ENCODE measurements at places on chromosomes 16 and 17.
A peak's percentile ranks its signal among the peaks of the same experiment; 100 is the strongest.

DNA sequence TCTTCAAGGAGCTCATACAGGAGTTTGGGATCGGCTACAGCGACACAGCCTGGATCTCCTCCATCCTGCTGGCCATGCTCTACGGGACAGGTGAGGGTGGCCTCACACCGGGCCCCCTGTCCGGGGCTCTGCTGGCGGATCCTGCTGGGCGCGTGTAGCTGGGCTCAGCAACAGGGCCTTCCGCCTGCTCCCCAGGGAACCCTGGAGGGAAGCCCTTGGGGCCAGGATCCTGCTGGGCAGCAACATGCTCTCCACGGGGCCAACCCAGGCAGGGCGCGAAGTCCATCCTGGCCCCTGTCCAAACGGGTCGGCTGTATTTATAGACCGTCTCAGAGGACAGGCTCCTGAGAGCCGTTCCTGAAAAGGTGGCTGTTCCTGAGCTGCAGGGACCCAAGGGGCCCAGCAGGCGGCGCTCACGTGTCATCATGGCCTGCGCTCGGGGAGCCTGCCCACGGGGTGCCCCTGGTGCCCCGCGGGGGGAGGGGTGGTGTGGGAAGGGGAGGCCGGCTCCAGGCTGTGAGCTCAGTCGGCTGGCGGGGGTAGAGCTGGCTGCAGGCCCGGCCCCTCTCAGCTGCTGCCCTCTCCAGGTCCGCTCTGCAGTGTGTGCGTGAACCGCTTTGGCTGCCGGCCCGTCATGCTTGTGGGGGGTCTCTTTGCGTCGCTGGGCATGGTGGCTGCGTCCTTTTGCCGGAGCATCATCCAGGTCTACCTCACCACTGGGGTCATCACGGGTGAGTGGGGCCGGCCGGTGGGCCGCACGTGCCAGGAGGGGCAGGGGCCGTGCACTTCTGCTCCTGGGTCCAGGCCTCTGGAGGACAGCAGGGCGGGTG lies 7.5 kb downstream of the SLC16A3 start:
- DNase-seq: no peak

DNA sequence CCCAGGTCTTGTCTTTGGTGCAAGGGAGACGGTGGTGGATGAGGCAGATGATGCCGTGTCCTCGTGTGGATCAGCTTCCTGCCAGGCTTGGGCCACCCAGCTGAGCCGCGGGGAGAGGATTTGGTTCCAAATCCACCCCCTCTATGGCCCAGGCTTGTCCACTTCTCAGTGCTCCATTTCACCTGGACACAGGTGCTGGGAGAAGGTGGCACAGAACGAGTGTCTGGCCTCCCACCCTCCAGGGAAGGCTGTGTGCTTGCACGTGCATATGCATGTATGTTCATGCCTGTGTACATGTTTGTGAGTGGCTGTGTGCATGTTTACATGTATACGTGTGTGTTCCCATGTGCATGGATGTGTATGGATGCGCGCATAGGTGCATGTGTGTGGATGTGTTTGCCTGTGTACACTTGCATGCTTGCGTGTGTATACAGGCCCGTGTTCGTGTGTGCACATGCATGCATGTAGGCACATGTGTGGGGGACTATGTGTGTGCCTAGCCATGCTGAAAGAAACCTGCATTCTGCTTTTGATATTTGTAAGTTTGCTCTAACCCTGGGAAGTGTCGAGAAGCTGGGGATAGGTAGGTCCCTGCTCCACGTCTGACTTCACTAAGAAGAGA lies 196.3 kb downstream of the IRF8 start:
- DNase-seq: no peak

GRCh38 chr16:27461483-27462171 lies 59.7 kb downstream of the IL21R start:
- no peak for DNase-seq

DNA sequence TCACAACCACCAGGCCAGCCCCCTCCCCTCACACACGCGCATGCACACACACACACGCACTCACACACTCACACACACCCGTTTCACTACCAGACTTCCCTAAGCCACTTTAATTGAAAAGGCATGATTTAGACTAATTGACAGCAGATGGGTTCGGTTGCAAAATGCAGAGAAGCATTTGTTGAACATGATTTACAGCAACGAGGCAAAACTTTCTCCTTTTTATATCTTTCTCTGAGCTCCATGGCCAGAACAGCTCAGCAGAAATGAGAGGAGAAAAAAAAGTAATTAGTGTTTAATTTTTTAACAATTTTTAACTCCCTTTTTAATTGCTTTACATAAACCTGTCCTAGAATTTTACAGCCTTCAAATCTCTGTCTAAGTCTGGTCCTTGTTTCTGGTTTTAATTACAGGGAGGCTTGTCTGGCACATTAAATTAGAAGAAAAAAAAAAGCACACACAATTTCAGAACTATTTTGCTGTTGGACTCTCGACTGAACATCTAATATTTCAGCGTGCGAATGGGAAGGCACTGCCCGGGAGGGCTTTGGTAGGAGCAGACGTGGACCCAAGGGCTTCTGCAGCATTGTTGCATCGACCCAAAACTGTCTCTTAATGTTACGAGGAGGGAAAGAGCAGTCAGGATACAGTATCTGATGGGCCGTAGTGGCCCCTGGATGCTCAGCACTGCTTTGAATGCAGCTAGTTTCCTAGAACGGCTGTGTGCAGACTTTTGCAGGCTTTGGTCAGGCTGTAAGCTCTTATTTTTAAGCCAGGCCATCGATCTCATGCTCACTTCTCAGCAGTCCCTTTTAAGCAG lies 255.9 kb downstream of the SOX9 start:
- no peak for DNase-seq

- DNase-seq: no peak
These were observed at the start of gene TVP23A for GRCh38 chr16:10817963-10818941. TVP23A (minus strand) TSS chr16:10818794; CDS start chr16:10818493, 301 bp downstream.

- DNase-seq: no peak
These were observed 333.0 kb upstream of the EEF2KMT start for GRCh38 chr16:5430598-5430997.

- DNase-seq: no peak
These were observed at the start of gene RAMP2 for GRCh38 chr17:42760652-42761581. RAMP2 (plus strand) TSS chr17:42761227; CDS start chr17:42761262, 35 bp downstream.

DNA sequence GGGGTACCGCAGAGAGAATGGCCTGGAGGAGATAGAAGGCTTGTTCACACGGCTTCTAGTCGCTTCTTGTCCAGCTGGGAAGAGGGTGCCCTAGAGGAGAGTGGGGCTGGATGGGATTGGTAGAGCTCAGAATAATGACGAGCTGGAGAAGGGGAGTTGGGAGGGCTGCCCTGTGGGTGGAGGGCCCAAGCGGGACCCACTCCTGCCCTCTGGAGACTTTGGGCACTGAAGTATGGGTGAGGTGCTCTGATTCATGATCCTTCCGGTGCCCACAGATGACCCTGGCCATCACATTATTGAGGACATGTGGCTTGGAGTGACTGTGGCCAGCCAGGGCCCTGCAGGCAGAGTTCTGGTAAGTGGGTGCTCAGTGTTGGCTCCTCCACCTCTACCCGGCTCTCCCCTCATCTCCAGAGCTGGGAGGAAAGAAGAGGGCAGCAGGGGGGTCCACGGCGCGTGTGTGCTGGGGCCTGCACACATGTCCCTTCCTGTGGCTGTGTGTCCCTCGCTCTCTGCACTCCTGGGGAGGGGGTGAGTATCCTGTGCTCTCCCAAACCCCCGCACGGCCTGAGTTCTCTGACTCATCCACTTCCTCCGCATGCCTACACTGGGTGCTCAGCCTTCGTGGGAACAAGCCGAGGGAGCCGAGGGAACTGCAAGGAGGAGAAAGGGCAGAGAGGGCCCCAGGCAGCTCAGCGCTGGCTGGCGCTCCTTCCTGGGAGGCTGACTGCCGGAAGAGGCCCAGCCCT lies 8.5 kb downstream of the ITGA3 start:
- no peak for DNase-seq

- no peak for DNase-seq
These were observed 6.7 kb downstream of the ARL16 start for GRCh38 chr17:81676906-81677305.

DNA sequence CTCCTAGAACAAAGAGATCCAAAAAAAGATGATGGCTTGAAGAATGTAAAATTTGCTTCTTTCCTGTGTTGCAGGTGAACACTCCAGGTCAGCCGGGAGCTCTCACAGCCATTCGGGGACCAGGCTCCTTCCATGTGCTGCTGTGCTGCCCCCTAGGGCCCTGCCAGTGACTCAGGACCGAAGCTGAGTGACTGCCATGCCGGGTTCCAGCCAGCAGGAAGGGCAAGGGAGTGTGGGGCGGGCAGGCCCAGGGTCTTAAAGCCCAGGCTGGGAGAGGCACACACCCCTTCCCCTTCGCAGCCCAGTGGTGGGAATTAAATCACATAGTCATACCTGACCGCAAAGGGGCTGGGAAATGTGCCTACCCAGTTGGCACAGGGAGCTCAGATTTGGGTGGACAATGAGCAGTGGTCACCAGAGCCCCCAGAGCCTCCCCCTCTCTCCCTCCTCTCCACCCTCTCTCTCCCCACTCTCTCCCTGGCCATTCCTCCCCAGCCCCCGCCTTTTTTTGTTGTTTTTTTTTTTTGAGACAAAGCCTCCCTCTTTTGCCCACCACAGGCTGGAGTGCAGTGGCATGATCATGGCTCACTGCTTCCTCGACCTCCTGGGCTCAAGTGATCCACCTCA lies 11.5 kb downstream of the EPOP start:
- no peak for DNase-seq

GRCh38 chr16:19213885-19214284 lies 45.8 kb downstream of the SYT17 start:
- no peak for DNase-seq

GRCh38 chr17:48597778-48598631 lies 4.4 kb upstream of the HOXB5 start:
- DNase-seq: no peak

- DNase-seq: no peak
These were observed 10.1 kb downstream of the SNX29 start for GRCh38 chr16:11986521-11987057.

DNA sequence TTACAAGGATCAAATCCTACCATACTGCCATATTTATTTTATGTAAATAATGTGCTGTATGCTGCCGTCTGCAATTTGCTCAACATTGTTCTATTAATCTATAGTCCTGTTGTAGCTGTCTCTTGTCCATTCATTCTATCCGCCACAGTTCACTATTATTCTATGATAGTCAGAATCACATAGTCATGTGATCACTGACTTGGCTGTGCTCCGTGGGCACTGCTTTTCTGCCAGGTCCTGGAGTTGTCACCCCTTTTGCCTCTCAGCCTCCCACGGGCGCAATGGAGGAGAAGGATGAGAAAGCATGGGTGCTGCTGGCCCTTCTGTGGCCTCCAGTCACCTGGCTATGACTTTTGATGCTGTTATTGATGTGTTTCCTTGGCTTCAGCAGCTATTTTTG lies 37.3 kb upstream of the ANKFY1 start:
- no peak for DNase-seq

- no peak for DNase-seq
These were observed 26.0 kb downstream of the ERCC4 start for GRCh38 chr16:13945744-13946485.

DNA sequence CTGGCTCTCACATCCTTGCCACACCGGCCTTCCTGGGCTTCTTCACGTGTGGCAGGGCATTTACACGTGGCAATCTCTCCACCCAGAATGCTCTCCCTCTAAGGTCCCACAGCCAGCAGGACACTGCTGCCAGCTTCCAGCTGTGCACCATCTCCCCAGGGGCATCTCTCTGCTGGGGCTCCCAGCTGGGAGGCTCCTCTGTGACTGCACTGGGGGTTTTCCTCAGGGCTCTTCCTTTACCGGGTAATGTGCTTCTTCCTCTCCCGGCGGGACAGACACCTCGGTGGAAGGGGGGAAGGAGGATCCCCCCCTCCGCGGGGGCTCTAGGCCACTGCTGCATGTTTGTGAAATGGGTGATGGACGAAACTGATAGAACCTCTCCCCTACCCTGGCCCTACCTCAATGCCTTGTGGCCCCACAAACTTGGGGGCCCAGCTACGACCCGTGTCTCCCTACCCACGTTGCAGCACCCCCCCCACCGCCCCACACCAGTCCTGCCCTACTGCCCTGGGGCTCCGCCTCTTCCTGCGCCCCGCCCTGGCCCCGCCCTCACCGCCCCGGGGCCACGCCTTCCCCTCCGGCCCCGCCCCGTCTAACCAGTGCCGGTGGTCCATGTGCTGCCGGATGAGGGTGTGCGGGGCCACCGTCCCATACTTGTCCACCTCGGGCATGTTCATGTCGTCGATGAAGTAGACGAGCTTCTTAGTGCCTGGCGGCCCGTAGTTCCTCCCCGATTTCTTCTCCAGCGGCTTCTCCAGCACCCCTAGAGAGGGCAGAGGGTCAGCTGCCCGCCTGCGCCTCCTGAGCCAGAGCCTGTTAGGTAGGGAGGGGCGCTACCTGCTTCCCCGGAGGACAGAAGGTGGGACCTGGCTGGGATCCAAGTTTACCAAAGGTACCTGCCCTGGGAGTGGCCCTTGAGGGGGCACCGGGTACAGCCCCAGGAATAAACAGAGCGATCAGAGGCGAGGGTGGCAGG lies 92.6 kb downstream of the DNAH17 start:
- DNase-seq: peak; percentile 33

DNA sequence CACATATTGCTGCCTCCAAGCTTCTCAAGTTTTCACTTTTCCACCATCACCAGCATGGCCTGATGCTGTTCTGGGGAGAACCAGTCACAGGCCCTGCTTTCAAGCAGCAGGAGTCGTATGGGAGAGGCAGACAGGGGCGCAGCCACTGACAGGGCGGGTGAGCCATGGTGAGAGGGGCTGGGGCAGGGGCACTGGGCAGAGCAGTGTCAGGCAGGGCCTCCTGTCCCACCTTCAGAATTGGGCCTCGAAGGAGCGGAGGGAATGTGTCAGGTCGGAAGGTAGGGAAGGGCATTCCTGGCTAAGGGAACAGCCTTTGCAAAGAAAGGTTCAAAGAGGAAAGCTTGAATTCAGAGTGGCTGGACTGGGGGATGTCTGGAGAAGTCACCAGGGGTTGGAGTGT lies 4.9 kb upstream of the MAP2K3 start:
- no peak for DNase-seq

GRCh38 chr17:58640202-58640601 lies 51.6 kb downstream of the TEX14 start:
- no peak for DNase-seq

DNA sequence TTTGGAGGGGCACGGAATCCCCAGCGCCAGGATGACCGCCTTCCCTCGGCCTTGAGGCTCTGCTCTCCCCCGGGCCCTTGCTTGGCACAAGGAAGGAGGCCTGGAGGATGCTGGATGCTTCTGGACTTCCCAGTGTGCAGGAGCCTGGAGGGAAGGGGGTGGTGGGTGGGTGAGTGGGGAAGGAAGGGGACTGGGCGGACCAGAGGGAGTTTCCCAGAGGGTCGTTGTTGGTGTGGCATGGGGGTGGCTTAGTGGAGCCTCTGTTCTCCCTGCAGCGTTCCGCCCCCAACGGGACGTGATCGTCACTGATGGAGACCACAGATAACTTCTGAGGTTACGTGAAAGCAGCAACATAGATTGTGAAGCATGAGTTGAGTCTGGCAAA lies 140.0 kb downstream of the IRF8 start:
- DNase-seq: no peak

GRCh38 chr17:80354336-80354735 lies 60.6 kb upstream of the ENDOV start:
- no peak for DNase-seq
